GM12864 (cell line): ENCODE measurements at places on chromosomes 16 and 17.
A peak's percentile ranks its signal among the peaks of the same experiment; 100 is the strongest.

DNA sequence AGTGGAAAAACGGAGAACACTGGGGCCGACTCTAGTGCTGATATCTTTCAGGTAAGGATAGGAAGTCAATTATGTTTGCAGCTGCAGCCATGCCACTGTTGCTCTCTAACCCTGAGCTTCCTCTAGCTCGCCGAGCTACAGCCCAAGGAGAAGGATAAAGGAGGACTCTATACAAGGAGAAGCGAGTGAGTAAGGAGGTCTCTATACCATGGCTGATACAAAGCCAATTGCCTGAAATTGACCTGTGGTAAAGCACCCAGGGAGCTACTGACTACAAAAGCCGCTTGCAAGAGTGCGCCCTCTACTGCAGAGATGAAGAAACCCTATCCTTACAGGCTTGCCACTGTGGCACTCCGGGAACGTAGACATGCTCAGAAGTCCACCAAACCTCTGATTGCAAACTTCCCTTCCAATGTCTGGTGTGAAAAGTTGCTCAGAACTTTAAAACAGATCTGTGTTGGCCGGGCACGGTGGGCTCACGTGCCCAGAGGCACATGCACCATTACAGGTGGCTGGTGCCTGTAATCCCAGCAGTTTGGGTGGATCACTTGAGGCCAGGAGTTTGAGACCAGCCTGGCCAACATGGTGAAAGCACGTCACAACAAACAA lies 10.8 kb upstream of the SLC46A1 start:
- peak; percentile 35 for DNase-seq

GRCh38 chr16:86019446-86020047 lies 120.6 kb downstream of the IRF8 start:
- no peak for DNase-seq

GRCh38 chr16:7284780-7285179 lies 47.9 kb upstream of the RBFOX1 start:
- DNase-seq: no peak

DNA sequence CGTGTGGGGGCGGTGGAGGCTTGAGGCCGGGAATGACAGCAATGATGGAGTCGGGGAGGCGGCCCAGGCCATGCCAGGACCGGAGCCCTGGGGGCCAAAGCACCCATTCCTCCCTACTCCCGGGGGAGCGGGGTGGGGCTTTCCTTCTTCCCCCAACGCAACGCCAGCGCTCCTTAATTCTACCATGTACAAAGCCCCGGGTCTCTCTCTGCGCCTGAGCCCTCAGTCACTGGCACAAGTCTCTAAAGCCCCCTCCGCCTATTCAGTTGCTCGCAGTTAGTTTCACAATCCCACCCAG lies 245 bp upstream of the RNF227 start:
- no peak for DNase-seq
